ENCODE measurements at places on chromosomes 3 and 15.

GRCh38 chr3:43176666-43177065 lies 70.8 kb upstream of the POMGNT2 start:
- no peak for DNase-seq

- DNase-seq = no peak
Observed at GRCh38 chr3:162780313-162780712, 1283.7 kb downstream of the OTOL1 start.

- DNase-seq = no peak
Observed at GRCh38 chr15:50065279-50065678, 53.8 kb downstream of the ATP8B4 start.

- DNase-seq = no peak
Observed at GRCh38 chr3:81651139-81651538, 110.3 kb downstream of the GBE1 start.

GRCh38 chr3:33145901-33146580 lies 32.2 kb downstream of the CRTAP start:
- DNase-seq = no peak

All from NCI-H2107 (cell line).